ENCODE measurements at places on chromosomes 2 and 18. TPM values are rescaled to one million over a fixed set of nuclear protein-coding genes. Genes with fewer than 3 reads are reported as not detected.

- peak; percentile 41 for DNase-seq
These were observed 304.7 kb downstream of the FBXO15 start for GRCh38 chr18:73842795-73843394.

- DNase-seq: no peak
These were observed 316.2 kb downstream of the EPHA4 start for GRCh38 chr2:221255862-221256261.

DNA sequence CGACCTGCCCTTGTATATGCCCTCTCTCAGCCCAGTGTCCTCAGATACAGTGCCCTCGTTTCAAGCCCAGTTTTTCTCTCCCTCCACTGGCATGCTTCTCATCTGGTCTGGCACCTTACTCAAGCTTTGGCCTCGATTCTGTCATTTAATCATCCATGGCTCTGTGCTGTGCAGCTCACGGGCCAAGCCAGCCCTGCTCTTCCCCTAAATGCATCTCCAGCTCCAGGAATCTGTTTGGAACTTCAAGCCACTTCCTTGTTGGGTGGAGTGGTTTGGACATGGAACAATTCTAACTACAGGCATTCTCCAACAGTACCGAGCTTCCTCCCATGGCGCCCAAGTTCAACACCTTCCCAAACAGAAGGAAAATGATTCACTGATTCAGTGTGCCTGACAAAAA is 76.7 kb upstream of the ZNF397 start:
- DNase-seq: no peak

DNA sequence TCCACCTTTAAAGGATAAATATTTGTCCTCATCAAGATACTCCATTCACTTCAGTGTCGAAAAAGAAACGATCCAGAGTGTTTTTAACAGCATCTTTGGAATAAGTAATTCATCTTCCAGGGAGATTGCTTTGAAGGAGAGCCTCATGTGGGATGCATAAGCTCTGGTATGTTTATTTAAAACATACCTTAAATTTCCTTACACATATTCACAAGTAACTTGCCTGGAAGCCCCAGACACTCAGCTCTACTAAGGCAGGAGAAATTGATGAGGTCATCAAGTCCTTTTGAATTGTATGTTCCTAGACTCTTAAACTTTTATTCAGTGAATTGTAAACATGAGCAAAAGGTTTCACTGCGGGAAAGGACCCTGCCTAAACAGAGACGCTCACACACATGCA is 103.0 kb downstream of the CDK15 start:
- no peak for DNase-seq

- no peak for DNase-seq
These were observed 98.3 kb upstream of the ZBTB14 start for GRCh38 chr18:5393779-5394178.

DNA sequence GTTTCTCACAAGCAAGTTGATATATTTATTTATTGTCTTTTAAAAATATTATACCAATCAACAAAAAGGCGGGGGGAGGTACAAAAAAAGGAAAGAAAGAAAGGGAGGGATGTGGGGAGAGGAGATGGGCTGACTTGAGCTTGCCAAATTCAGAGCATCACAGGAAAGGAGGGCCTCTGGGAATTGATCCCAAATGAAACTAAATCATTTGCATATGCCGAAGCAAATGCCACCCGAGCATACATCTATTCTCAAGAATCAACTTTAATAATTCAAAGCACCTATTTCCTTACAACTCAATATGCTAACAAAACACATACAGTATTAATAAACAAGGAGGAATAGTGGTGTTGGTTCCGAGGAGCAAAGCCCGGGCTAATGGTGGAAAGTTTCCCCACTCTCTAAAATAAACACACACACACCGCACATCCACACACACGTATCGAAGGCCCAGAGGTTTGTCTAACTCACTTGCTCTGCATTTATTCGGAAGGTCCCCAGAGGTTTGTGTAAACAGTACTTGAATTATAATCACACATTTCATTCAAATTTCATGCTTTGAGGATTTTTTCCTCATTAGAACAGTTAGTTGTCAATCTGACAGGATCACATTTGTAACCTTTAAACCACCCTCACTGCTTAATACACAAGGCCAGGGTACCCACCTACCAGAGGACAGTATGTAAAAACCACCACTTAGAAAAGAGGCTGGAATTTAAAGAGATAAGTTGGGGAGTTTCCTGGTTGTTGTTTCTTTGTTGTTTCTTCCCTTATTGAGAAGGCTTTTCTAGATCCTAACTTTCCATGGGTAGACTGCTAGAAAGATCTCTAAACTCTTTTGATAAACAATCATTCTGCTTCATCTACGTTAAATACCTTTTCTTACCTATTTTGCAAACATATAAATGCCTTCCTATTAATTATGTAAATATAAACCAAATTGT is 264.7 kb downstream of the TCF4 start:
- DNase-seq: no peak

DNA sequence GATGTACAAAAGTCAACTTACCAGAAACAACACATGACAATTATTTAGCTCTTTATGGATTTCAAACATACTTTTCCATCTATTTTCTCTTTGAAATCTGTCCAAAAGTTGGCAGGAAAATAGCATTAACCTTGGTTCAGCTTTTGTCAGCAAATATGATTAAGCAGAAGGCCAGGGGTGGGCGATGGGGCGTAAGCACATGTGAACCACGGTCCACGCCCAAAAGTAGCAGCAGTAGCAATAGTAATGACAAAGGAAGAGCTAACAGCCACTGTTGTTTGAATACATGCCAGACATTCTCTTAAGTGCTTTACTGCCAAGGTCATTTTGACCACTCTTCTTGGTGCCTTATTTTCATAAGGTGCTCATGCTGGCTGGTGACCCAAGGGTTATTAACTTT is 73.5 kb downstream of the ANTXR1 start:
- DNase-seq: no peak

DNA sequence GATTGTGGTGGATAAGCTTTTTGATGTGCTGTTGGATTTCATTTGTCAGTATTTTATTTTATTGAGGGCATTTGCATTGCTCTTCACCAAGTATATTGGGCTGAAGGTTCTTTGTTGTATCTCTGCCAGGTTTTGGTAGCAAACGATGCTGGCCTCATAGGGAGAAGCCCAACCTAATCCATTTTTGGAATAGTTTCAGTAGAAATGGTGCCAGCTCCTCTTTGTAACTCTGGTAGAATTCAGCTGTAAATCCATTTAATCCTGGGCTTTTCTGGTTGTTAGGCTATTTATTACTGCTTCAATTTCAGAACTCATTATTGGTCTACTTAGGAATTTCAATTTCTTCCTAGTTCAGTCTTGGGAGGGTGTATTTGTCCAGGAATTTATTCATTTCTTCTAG is 309.8 kb upstream of the SETBP1 start:
- no peak for DNase-seq

- no peak for DNase-seq
These were observed 178.1 kb upstream of the CYP26B1 start for GRCh38 chr2:72325592-72326422.

DNA sequence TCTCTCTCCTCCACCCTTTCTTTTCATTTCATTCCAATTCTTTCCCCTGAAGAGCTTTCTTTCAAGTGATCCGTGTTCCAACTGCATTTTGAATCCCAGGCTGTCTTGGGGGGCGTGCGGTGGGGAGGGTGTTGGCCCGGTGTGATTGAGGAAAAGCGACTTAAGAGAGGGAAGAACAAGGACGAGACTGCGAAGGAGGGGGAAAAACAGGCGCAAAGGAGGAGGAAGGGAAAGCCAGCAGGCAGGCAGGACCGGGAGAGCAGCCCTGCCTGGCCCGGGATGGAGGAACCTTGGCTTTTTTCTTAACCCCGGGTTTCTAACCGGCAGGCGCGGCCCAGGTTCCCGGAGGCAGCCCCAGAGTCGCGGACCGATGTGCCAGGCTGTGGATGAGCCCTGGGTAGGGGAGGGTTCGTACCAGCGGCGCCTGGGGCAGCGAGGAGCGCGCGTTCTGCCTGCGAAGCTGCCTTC is 1.3 kb downstream of the ADCYAP1 start:
- no peak for DNase-seq

DNA sequence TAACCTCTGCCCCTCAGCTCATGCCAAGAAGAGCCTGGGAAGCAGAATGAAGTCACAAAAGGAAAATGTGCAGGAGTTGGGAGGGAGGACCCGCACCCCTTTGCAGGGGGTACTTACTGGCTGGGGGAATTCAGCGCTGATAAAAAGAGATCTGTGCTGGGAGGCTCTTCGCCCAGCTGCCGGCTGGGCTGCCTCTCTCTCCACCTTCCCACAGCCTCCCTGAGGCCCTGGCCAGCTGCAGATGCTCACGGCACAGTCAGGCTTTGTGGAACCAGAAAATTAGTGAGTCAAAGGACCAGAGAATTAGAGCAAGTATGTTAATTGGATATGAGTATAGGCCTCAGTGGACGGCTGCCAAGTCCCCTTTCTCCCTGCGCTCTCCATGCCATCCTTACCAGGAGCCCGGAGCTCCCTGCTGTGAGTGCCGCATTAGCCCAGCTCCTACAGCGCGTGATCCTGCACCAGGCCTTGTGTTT is 181.7 kb upstream of the SH3BP4 start:
- DNase-seq: no peak

- no peak for DNase-seq
These were observed 40.1 kb downstream of the RHOB start for GRCh38 chr2:20487030-20487391.

GRCh38 chr2:51920509-51920908 is 888.6 kb upstream of the NRXN1 start:
- no peak for DNase-seq

- DNase-seq: no peak
These were observed 7.0 kb downstream of the NDUFV2 start for GRCh38 chr18:9109523-9109922.

GRCh38 chr2:71896385-71897136 is 251.1 kb downstream of the CYP26B1 start:
- no peak for DNase-seq

- no peak for DNase-seq
These were observed 164.5 kb downstream of the PMAIP1 start for GRCh38 chr18:60064271-60064670.

- DNase-seq: no peak
These were observed 168.1 kb downstream of the SRBD1 start for GRCh38 chr2:45443012-45443411.

GRCh38 chr2:15760232-15760910 is 168.7 kb downstream of the DDX1 start:
- no peak for DNase-seq

- no peak for DNase-seq
These were observed 8.5 kb upstream of the DAW1 start for GRCh38 chr2:227862741-227863588.

DNA sequence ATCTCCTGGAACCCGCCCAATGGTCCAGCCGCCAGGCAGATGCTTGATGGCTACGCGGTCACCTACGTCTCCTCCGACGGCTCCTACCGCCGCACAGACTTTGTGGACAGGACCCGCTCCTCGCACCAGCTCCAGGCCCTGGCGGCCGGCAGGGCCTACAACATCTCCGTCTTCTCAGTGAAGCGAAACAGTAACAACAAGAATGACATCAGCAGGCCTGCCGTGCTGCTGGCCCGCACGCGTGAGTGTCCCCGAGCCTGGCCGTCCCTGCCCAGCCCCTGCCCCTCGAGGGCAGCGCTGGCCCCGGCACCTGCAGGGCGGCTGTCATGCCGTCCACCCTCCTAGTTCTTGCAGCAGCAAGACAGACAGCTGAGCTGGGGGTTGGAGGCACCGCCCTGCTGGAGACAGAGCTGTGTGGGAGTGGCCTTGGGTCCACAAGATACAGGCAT is 36.7 kb downstream of the MTERF4 start:
- no peak for DNase-seq

TNFAIP6 gene
- not detected for total RNA-seq

FBXO36 gene
- 3.9 TPM for total RNA-seq

UGT1A9 gene
- total RNA-seq: not detected

ALK gene
- not detected for total RNA-seq

TNFRSF11A gene
- 0.64 TPM for total RNA-seq

SH3RF3 gene
- 1.3 TPM for total RNA-seq

CPS1 gene
- total RNA-seq: 4.9 TPM

All from progenitor cell of endocrine pancreas (in vitro differentiated cells).